ENCODE measurements at places on chromosomes 6 and 20.

GRCh38 chr6:129498950-129499842 lies 210.8 kb downstream of the ARHGAP18 start:
- peak; percentile 29 for DNase-seq

GRCh38 chr6:163992056-163992455 lies 577.5 kb downstream of the QKI start:
- DNase-seq, result no peak

- DNase-seq, result no peak
Measured at GRCh38 chr6:154937306-154938220, 57.6 kb upstream of the TIAM2 start.

DNA sequence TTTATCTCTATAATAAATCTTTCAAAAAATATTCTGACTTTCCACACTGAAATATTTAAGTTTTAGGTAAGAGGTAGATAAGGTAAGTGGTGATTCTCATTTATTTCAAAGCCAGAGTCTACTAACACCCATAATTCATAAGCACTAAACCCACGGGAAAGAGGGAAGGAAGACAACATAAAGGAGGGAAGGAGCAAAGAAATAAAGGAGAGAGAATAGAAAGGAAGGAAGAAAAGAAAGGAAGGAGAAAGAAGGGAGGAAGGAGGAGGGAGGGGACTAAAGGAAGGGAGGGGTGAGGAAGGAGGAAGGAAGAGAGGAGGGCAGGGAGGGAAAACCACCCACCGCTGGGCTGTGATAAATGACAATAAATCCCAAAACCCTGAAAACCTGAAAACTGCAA lies 25.2 kb downstream of the MAP3K5 start:
- no peak for DNase-seq

DNA sequence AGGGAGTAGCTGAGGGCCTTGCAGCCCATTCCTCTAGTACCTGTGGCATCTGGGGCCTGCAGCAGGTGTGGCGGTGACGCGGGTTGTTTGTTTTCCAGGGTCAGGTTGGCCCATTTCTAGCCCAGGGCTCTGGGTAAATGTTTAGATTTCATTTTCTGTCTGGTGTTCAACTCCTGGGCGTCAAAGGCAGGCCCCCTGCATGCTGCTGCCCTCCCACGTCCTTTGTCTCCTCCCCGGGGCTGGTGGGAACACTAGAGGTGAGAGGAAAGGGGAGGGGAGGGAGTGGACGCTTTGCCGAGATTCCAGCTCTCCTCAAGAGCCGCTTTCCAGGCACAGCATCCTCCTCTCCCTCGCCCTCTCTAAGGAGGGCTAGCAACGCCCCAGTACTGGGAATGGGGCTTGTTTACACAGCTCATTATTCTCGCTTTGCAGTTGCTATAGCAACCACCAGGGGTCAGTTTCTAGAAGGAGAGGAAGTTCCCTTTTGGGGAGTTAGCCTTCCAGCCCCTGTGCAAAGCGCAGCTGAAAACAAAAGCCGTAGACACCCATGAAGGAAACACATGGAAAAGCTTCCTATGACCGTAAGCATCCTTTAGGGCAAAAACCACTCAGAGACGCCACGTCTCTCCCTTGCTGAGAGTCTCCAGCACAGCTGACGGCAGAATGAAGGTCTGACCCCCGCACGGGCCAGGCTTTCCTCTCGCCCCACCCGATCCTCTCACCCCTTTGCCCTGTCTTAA lies 170.6 kb downstream of the LY86 start:
- DNase-seq, result no peak

DNA sequence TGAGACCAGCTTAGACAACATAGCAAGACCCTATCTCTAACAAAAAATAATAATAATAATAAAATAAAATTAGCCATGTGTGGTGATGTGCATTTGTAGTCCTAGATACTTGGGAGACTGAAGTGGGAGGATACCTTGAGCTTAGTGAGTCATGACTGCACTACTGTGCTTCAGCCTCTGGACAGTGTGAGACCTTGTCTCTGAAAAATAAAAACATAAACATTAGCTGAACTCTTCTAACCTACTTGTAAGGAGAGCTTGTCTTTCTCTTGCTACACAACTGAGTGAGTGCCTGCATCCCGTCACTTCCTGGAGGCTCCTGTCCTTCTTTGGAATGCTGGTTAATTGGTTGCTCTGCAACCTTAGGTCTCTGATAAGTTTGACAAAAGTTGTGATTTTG lies 5.1 kb upstream of the DBNDD2 start:
- no peak for DNase-seq

- DNase-seq, result no peak
Measured at GRCh38 chr6:43803055-43803782, 33.2 kb downstream of the VEGFA start.

DNA sequence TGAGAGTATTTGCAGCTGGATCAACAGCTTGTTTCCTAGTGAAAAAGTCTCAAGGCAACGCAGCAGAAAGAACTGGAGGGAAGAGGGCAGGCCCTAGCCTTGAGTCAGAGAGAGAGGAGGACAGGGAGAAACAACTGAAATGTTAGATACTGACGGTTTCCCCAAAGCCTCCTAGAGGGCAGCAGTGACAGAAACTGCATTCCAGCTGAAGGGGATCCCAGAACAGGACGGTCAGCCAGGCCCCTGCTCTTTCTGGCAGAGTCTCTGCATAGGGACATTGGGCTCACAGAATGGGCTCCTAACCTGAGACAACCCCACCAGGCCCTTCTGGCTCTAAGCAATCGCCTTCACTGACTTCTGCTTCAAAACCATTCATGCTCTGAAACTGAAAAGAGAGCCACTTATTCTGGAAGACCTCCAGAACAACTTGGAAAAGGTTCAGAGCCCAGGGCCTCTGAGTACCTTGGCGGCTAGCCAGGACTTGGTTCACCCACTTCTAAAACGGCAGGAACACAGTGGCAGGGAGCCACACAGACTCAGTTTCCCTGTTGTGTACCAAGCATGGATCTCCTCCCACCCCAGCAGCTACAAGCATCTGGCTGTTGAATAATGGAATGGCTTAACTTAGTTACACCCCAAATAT lies 72.9 kb downstream of the PSMB1 start:
- no peak for DNase-seq

GRCh38 chr20:750801-751200 lies 17.5 kb downstream of the SLC52A3 start:
- DNase-seq, result no peak

DNA sequence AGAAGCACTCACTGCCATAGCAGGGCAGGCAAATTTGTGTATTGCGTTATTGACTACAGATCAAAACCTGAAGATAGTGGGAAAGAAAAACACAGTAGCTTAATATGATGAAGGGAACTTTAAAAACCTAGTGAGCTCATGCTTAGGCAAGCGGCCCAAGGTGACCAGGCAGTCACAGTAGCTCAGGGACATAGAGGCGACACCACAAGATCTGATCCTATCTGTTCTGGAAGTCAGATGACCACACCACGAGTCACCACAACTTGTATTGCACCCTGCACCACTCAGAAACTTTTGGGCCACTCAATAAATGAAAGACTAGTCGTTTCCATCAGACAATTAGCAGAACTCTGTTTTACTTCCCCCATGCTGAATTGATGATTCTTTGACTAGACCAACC lies 4.9 kb downstream of the CLIC5 start:
- no peak for DNase-seq

DNA sequence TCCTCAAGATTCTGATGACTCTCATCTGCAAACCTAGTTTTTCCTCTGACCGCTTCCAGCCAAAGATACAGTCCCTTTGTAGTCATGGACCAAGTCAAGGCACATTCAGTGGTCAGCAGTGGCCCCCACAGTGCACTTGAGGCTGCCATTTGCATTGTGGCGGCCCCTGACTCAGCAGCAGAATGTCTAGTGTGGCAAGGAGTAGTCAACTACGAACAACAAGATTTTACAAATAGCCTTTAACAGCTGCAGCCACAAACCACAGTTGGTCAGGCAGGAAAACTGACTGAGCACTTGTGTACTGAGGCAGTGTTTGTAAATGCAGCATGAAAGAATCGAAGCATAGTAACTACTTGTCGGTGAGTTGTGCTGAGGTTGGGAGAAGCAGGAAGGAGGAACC lies 49.6 kb downstream of the SLC2A12 start:
- no peak for DNase-seq

DNA sequence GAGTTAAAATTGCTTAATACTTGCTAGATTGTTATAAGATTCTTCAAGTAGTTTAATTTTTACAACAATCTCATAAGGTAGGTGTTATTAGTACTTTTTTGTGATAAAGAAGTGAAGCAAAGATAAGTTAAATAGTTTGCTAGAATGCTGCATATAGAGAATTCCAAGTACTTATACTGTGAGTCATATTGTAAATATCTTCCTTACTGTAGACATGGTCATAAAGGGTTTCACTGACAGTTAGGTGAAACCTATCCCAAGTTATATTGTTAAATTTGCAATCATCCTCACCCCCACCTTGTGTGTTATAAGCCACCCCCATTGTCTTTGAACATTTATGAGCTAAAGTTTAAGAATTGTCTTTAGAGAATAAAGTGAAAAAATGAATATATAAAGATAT lies 142.0 kb downstream of the FAM83B start:
- no peak for DNase-seq

DNA sequence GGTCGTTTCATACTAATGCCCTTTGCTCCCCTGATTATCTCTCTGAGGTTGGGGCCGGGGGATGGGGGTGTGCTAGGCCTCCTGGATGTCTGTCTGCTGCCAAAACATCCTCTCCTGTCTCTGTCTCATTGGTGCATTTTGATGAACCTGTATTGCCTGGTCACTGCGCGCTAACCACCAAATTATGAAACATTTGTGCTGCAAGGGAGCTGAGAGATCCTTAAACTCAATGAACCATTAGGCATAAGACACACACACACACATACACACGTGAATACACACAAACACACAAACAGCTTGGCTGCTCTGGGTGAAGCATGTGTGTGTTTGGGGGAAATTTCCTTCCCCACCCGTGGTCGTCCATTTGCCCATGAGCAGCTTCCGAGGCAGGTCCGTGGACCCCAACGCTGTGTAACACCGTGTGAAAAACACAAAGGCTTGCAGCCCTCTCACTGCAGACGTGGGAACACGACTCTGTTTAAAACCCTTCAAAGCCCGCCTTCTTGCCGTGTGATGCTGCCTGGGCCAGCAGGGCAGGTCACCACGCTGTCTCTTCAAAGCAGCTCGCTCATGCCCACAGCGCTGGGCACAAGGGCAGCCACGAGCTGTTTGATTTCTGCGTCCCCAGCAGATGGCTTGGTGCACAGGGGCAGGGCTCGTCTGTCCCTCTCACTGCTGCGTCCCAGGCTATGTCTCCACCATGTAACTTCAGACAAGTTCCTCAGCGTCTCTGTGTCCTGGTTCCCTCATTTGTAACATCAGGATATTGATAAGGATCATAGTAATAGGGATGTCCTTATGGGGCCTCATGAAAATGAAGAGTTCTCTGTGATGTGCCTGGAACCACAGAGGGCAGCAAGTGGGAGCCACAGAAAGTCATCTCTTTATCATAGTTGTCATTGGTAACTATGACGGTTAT lies 96.8 kb downstream of the CDH26 start:
- no peak for DNase-seq

DNA sequence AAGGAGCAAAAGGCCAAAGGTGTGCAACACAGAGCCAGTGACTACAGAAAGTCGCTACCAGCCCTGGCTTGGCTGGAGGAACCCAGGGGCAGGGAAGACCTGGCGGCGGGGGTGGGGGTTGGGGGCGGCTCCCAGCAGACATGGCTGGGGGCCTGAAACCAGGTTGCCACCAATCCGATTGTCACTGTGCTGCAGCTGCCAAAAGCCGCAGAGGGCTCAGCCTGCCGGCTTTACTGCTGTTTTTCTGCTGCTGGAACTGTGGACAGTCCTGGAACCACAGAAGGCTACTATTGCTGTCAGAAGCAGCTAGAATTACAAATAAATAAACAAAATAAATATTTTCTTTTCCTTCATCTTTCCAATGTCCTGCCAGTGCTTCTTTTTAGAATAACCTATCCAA lies 25.7 kb upstream of the OGFRL1 start:
- no peak for DNase-seq

- no peak for DNase-seq
Measured at GRCh38 chr6:157233156-157233555, 90.2 kb downstream of the TMEM242 start.

- no peak for DNase-seq
Measured at GRCh38 chr6:144678844-144679243, 393.7 kb downstream of the UTRN start.

DNA sequence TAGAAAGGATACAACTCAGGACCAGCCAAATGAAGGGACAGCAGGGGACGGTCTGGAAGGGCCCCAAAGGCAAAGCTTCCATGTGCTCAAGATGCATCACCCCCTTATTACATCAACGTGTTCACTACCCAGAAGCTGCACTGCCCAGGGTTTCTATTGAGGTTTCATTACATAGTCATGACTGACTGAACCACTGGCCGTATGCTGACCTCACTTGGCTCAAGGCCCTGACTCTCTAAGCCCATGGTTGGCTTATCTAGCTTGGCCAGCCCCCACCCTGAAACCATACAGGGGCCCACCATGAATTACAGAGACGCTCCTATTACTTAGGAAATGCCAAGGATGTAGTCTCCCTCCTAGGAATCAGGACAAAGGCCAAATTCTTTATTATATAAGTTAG lies 179.4 kb downstream of the FOXC1 start:
- no peak for DNase-seq

DNA sequence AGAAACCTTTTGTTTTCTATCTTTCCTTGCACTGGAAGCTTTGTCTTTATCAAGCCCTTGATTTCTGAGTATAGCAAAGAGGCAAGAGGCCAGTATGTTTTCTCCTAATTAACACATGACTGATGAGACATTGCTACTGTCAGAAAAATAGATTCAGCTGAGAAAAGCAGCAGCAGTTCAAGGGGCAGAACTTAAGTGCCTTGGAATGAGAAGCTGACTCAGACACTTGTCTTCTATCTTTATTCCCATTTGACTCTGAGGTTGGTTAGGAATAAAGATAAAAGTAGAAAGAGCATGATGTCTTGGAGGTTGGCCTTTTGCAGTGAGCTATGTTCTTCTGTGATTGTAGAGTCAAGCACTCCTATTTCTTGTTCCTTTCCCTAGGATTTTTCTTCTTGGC lies 79.1 kb upstream of the MAN1A1 start:
- DNase-seq, result no peak

DNA sequence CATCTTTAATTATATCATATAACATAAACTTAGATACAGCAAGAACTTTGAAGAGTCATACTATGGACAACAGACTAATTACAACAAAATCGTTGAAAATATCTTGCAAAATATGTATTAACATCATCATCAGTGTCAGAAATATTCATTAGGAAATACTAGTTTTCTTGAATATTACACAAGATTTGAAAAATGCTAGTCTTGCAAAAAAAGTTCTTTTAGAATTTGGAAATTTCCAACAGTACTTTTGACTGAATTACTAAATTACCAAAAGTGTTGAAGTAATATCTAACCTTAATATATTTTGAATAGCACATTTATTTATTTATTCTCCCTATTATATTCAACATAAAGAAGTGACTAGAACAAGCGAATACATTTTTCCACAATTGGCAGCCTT lies 1224.8 kb upstream of the EYS start:
- DNase-seq, result no peak

DNA sequence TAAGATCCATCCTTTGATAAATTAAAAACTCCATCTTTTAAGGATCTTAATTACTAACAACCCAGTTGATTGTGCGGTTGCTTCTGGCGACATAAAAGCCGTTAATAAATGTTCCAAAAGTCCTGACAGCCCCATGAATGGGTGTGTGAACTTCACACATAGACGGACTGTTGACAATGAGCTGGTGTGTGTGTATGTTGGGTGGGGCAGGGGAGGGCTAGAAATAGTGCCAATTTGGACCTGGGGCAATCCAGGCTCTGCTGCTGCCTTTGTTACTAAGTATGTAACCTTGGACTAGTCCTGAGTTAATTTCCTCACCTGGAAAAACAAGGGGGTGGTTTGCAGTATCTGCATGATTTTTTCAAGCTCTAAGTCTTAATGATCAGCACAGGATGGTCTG lies 4.2 kb downstream of the MAS1 start:
- no peak for DNase-seq

GRCh38 chr20:15141861-15142260 lies 804.4 kb upstream of the FLRT3 start:
- DNase-seq, result no peak
